ENCODE measurements at places on chromosomes 12 and 14.

DNA sequence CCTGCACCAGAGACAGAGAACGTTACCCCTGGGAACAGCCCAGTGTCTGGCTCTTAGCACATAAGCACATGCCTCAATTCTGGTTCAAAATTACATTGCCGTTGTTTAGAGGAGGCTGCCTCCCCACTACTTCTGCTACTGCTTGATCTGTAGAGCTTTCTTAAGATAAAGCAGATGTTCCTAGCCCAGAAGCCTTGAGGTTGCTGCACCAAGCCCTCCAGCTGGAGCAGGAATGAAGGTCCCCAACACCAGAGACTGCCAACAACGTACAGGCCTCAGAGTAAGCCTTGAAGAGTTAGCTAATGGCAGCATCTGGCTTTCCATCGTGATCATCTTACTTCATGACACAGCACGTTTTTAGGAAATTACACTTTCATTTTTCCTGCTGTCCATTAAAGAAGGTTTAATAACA, 34.7 kb upstream of the AMIGO2 start:
- DNase-seq, result no peak

GRCh38 chr12:20487519-20487918, 119.2 kb downstream of the PDE3A start:
- DNase-seq, result no peak

DNA sequence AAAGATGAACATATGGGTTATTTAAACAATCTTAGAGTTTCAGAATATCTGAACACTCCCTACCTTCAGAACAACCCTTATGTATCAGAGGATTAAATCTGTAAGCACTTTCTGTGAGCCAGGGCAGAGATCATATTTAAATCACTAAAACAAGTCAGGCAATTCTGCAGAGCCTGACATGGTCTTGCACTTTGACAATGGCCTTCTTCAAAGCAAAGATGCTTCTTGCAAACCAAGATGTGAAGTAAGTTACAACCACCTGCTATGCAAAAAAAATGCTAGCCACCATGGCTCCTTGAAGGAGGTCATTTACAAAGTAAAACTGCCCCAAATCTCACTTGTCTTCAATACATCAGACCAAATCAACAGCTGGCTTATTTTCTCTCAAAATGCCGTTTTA, 3.2 kb downstream of the PPP1CC start:
- DNase-seq, result no peak

DNA sequence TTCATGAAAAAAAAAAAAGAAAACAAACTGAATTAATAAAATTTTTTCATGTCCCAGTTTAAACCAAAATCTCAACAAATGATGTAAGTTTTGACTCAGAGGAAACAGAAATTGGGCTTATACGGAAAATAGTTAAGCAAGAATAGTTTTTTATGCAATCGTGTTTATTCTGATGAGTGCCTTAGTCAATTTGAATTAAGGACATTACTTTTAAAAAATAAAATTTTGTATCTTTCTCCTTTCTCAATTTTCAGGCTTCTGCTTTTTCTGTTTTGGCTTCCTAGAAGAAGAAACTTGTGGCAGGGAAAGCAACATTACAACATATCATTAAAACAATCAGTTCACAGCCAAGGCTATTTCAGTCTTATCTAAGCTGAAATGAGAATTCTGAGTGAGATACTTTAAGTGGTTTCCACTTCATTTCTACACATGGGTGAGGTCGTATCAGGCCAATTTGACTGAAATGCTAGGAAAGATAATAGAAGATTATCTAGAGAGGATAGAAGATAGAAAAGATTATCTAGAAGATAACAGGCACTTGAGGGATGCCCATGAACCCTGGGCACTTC, 52.4 kb downstream of the BCL2L14 start:
- no peak for DNase-seq

DNA sequence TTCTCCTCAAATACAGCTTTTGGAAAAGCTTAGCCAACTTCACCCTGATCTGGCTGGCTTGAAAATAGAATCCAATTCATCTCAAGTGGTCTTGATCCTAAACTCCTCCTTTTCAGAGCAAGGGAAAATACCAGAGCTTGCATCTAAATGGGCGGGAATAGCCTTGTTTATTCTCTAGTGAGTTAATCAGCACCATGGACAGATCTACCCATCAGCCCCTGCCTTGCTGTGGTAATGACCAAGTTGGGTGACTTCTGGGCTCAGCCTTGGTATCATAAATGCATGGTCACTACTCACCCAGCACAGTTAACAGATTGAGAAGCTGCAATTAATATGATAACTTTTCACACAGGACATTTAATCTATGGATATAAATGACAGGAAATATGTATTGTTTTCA, 196.6 kb downstream of the GLT1D1 start:
- no peak for DNase-seq

- DNase-seq, result no peak
Measured at GRCh38 chr12:119809023-119809422, 68.1 kb downstream of the CIT start.

DNA sequence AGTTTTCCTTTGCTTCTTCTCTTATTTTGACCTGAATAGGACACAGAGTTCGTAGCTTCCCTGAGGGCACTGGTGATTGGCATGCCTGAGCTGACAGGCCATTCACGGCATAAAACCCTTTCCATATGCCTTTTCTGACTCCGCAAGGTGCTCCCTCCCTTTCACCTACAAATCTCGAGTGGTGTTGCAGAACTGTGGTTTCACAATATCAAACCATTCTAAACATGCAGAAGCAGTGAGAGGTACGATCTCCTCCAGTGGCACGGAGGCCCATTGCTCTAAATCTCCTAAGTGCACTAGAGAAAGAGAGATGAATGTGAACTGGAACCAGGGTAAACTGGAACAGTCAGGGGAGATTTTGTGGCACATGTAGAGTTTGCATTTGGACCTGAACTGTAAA, 23.9 kb downstream of the CLSTN3 start:
- no peak for DNase-seq

GRCh38 chr14:22418631-22419030, 170.4 kb downstream of the DAD1 start:
- DNase-seq, result no peak

DNA sequence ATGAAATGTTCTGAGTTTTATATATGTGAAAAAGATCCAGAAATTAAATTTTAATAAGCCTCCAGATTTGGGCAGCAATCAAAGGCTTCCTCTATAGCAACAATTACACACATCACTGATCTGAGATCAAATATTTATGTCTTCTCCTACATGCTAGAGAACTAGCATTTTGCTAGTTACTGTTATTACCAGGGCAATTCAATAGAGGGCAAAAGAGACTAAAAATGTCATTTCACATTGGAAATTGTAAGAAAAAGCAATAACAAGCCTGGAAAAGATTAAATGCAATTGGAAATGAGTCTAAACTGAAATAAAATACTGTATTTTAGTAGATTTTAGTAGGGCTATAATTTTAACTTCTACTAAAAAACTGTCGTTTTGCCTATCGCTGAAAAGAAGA, 32.6 kb upstream of the ANO6 start:
- DNase-seq, result no peak

GRCh38 chr12:124411953-124412645, 117.2 kb downstream of the RFLNA start:
- DNase-seq, result no peak

- DNase-seq, result peak; percentile 39
Measured at GRCh38 chr12:114662512-114663177, 21.3 kb downstream of the TBX3 start.

DNA sequence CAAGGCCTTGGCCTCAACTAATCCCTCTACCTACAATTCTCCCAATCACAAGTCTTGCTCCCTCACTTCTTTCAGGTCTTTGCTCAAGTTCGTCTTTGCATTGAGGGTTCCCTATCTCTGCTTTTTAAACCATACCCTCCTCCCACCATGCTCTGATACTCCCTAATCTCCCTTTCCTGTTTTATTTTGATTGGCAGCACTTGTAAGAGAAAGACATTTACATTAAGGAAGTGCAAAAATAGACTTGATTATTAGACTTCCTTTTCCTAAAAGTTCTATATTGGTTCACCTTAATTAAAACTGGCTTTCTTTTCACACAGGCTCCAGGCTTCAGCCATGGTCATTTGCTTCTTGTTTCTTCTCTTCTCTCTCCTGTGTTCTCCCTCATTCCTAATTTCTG, 18.3 kb upstream of the WIF1 start:
- DNase-seq, result no peak

DNA sequence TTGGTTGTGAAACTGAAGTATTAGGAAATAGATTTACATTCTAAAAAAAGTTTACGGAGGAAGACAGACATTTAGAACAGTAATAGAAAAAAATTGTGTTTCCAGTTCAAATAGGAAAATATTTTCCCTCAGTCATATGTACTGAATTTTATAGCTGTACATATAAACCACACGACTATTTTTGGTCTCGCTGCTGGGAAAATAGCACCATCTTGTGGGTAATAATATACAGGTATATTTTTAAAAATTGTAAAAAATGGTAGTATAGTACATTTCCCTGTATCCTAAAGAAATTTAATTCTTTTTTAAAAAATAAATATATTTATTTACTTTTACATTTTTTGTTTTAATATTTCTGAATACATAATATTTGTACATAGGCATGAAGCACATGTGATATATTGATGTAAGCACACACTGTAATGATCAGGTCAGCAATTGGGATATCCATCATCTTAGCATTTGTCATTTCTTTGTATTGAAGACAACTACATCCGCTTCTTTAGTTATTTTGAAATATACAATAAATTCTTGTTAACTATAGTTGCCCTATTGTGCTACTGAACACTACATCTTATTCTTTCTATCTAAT, 168.6 kb downstream of the ALX1 start:
- no peak for DNase-seq

- DNase-seq, result no peak
Measured at GRCh38 chr14:93893661-93894261, 33.4 kb upstream of the FAM181A start.

DNA sequence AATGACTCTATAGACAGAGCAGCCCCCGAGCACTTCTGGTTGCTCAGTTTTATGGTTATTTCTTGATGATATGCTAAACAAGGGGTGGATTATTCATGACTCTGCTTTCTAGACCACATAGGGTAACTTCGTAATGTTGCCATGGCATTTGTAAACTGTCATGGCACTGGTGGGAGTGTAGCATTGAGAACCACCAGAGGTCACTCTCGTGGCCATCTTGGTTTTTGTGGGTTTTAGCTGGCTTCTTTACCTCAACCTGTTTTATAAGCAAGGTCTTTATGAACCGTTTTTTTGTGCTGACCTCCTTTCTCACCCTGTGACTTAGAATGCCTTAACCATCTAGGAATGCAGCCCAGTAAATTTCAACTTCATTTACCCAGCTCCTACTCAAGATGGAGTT, 1036.2 kb upstream of the FLRT2 start:
- no peak for DNase-seq

DNA sequence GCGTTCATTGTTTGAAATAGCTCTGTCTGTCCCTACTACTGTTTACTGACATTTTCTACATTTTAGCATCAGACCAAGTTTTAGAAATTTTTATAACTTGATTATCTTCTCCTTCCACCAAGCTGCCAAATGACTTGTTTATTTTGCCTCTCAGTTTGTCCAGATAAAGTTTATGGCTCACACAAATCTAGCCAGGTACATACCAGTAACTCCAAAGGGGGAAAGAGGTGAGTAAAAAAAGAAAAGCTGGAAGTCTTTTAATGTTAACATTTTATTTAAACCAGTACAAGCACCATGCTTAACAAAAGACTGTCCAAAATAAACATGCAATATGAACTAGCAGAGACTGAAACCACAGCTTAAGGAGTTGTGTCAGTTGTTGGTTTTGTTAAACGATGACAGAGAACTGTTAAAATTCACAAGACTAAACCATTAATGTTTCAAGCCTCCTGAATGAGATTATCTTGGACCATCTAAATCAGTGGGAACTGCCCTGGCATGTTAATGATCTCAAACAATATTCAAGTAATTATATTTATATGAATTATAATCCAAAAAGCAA, 14.5 kb downstream of the GMFB start:
- DNase-seq, result no peak

DNA sequence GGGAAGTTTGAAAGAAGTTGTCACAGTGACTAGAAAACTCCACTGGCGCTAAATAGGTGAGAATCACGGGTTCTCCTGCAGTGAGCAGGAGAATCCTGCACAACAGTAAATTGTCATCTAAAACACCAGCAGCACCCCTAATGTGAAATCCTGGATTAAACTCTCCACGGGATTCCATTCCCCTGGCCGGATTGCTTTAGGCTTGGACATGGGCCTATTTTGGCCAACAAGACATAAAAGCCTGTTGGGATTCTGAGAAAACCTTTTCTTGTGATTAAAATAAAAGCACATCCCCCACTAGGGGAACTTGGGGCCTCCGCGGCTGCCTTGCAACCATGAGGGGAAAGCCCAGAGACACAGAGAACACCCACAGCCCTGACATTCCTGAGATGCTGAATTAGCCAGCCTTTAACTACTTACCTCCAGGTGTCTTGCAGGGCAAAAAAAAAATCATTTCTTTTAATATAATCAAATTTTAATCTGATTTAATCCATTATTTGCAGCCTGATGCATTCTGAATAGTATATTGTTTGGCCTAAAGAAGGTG, 21.0 kb upstream of the TSPAN11 start:
- DNase-seq, result no peak

GRCh38 chr12:99954724-99955123, 30.0 kb downstream of the ANKS1B start:
- no peak for DNase-seq

GRCh38 chr12:92492995-92493394, 209.8 kb upstream of the PLEKHG7 start:
- DNase-seq, result no peak

DNA sequence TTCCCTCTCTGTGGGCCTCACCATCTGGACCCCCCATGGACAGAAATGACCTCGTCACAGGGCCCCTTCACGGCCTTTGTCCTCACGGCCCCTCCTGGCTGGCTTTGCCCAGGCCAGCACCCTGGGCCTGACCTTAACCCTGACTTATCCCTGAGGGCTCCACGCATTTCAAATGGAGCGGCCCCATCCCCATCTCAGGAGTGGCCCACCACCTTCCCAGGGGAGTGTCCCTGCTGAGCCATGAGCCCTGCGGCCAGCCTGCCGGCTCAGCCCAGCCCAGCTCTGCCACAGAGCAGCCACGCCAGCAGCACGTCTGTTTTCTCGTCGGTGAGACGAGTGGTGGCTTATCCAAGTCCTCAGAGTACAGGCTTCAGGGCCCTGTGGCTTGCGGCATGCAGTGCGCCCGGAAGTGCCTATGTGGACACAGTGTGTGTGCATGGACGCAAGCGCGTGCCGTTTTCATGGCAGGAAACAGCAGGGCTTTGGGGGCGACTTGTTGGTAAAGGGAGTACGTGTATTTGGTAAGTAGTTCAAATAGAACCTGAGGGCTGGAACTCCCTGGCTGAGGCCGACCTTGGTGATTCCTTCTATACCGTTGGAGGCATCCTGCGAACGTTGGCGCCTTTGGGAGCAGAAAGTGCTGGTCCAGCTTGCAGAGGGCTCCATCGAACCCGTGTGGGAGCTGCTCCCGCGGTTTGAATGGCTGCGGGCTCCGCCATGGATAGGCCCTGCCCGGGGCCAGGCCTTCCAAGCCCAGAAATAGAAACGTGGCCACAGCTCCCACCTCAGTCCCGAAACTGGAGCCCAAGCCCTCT, 52.1 kb downstream of the LRCOL1 start:
- peak; percentile 17 for DNase-seq

- DNase-seq, result peak; percentile 10
Measured at GRCh38 chr14:87615822-87616679, 376.9 kb downstream of the GALC start.

- no peak for DNase-seq
Measured at GRCh38 chr12:3161861-3162260, 84.7 kb downstream of the TSPAN9 start.

GRCh38 chr12:104577581-104577981, 120.8 kb downstream of the CHST11 start:
- no peak for DNase-seq

Measured in CD4-positive, alpha-beta T cell treated with Interleukin-1 beta for 1 hour (primary cell).